T-helper 2 cell (primary cell): ENCODE measurements at places on chromosomes 13 and 19.
A peak's percentile ranks its signal among the peaks of the same experiment; 100 is the strongest.

DNA sequence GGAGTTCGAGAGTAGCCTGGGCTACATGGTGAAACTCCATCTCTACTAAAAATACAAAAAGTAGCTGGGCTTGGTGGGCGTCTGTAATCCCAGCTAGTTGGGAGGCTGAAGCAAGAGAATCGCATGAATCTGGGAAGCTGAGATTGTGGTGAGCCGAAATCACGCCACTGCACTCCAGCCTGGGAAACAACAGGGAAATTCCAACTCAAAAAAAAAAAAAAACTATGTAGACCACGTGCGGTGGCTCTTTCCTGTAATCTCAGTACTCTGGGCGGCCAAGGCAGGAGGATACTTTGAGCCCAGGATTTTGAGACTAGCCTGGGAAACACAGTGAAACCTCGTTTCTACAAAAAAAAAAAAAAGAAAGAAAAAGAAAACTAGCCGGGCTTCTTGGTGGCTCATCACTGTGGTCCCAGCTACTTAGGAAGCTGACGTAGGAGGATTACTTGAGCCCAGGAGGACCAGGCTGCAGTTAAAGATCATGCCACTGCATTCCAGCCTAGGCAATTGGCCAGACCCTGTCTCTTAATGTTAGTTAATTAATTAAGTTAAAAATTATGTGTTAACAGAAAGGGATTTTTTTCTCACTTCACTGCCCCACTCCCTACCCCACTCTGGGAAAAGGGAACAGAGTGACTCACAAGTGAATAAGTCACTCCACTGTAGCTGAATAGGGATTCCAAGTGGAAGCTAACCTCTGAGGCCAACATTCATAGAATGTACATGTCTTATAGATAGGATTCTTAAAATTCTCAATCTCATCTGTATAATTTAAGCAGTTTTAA is 2.2 kb downstream of the ZNF83 start:
- DNase-seq, result no peak

- DNase-seq, result no peak
Measured at GRCh38 chr13:109454167-109454917, 332.0 kb downstream of the IRS2 start.

- DNase-seq, result no peak
Measured at GRCh38 chr19:46710687-46711086, 6.2 kb downstream of the PRKD2 start.

DNA sequence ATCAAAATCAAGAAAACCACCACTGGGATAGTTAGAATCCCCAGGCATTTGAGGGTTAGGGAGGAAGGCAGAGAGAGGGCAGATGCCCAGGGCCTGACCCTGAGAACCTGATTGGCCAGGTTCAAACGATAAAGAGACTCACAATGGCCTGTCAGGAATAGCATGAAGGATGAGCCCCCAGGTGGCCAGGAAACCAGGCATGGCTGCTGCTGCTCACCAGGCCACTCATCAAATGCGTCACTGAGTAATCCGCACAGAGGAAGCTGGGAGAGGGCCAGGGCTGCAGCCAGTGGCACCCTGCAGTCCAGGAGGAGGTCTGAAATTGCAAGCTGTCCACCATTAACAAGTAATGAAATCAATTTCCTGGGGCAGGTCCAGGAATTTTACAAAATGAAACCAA is 111.3 kb downstream of the KATNAL1 start:
- DNase-seq, result no peak

- DNase-seq, result no peak
Measured at GRCh38 chr13:100530671-100531213, 57.8 kb downstream of the GGACT start.

GRCh38 chr13:84745051-84745551 is 862.8 kb upstream of the SLITRK1 start:
- DNase-seq, result no peak

DNA sequence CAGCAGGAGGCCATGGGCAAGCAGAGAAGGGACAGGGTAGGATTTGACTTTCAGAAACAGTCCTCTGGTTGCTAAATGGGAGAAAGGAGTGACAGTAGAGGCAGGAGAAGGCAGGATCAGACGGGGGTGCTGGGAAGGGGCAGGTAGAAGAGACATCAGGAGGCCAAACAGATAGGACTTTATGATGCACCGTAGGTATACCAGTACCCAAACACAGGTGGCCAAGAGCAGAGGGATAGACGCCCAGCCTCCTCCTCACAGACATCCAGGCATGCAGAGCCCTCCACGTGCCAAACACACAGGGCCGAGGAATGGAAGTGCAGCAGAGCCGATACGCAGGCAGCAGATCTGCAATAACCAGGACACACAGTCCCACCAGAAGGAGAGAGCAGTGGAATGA is 1.3 kb upstream of the AXL start:
- DNase-seq, result no peak

- no peak for DNase-seq
Measured at GRCh38 chr19:6744381-6745301, 5.2 kb downstream of the TRIP10 start.

DNA sequence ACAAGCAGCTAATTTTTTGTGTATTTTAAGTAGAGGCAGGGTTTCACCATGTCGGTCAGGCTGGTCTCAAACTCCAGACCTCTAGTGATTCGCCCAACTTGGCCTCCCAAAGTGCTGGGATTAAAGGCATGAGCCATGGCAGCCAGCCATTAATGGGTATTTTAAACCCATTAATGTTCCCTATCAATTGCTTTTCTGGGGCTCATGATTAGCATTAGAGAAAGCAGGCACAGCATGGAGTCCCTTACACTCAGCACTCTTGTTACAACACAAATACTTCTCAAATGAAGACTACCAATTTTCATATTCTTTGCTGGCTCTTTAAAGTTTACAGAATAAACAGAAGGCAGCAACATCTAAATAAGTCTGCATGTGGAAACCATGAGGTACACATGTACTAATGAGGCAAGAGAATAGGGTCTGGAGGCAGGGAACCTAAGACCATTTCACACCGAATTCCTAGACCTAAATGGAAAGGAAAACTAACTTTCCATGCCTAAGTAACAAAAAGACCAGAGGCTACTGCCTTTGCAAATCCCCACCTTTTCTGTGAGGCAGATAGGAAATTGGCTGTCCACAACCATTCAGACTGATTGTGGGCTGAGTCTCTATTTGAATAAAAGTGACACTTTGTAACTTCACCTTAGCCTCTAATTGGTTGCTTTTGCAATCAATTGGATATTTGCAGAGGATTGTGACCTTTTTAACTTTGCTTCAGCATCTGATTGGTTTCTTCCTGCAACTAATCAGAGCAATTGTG is 21.2 kb downstream of the ZNF675 start:
- no peak for DNase-seq

DNA sequence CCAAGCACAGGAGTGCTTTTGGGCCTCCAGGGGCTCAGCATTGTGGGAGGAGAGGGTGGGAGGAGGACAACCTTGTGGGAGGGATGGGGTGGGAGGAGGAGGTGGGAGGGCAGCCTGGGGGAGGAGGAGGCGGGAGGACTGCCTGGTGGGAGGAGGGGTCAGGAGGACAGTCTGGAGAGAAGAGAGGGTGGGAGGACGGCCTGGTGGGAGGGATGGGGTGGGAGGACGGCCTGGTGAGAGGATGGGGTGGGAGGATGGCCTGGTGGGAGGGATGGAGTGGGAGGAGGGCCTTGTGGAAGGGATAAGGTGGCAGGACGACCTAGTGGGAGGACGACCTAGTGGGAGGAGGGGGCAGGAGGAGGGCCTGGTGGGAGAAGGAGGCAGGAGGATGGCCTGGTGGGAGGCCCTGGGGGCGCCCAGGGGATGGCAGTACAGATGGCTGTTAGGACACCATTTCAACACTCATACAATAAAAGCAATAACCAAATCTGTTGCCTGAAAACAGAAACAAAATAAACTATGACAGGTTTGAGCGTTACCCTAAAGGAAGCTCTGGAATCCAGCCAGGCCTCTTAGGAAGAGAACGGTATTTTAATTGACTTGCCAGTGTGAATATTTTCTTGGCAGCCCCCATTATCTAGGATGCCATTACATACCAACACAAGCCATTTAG is 63.7 kb downstream of the CRYL1 start:
- DNase-seq, result no peak

DNA sequence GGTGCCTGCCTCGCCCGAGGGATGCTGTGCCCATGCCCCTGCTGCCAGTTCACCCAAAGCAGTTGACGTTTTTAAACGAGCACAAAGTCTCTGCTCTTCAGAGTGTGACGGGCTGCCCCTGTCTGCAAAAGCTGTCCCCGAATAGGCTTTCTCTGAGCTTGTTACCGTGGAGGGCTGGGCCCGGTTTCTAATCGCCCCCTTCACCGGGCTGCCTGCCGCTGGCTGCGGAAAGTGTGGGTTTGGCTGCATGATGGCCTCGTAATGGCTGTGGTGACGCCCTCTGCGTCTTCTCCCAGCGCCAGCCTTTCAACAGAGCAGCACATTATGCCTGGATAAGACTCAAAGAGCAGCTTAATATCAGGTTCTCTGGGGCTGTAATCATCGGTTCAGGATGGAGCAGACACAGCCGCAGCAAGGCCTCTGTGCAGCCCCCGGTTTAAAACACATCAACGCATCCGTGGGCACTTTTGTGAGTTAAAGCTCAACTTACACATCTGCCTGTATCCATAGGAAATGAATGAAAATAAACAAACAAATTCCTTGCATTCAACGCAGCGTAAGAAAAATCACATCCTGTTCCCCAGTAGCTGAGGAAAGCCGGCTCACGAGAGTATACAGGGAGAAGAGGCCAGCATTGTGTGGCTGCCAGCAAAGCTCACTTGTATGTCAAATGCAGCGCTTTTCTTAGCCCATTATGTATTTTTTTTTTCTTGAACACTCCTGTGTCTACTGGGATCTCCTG is 166.4 kb upstream of the SOX1 start:
- no peak for DNase-seq

DNA sequence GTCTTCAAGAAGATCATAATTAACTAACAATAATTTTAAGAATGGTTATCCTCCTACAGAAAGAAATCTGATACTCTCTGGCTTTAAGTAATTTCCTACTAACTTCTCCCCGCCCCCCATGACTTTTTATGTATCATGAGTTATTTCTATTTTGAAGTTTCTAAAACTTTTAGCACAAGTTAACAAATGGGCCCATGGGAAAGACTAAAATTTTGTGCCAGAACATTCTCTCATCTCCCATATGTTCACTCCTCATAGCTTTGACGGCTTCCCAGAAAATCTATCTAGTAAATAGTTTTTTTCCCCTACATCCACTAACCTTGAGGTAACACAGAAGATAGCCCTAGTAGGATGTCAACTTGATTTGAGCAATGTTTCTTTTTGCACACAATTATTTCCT is 148.3 kb downstream of the POSTN start:
- no peak for DNase-seq

DNA sequence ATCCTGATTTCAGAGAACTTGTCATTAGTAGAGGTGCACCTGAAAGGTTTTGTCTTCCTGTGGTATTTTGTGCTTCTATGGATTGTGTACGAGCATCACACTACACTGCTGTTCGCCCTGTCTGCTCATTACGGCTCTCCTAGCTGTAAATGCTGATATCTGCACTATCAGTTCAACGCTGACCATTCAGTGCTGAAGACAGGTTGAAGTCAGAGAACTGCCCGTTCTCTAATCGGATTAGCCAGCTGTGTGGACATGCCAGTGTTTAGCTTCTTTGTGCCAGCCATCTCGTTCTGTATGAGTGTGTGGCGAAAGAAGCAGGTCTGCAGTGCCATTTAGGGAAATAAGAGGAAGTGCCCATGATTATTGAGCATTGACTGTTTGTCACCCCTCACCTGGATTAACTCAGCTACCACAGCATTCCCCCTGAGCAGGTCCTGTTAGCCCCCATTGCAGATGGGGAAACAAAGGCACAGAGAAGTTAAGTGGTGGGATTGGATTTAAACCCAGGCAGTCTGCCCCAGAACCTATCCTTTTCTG is 21.6 kb upstream of the C1QTNF9 start:
- no peak for DNase-seq

DNA sequence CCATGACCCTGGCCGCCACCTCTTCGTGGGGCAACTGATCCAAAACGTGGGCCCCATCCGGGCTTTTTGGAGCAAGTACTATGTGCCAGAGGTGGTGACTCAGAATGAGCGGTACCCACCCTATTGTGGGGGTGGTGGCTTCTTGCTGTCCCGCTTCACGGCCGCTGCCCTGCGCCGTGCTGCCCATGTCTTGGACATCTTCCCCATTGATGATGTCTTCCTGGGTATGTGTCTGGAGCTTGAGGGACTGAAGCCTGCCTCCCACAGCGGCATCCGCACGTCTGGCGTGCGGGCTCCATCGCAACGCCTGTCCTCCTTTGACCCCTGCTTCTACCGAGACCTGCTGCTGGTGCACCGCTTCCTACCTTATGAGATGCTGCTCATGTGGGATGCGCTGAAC is 9.6 kb downstream of the INSL3 start:
- no peak for DNase-seq

- no peak for DNase-seq
Measured at GRCh38 chr13:112509190-112509589, 78.8 kb downstream of the TUBGCP3 start.

- DNase-seq, result no peak
Measured at GRCh38 chr19:46383171-46383815, 30.1 kb downstream of the CCDC8 start.

- no peak for DNase-seq
Measured at GRCh38 chr13:80873589-80873988, 532.7 kb upstream of the SPRY2 start.

- no peak for DNase-seq
Measured at GRCh38 chr19:54790711-54791110, 12.7 kb upstream of the KIR2DL4 start.

DNA sequence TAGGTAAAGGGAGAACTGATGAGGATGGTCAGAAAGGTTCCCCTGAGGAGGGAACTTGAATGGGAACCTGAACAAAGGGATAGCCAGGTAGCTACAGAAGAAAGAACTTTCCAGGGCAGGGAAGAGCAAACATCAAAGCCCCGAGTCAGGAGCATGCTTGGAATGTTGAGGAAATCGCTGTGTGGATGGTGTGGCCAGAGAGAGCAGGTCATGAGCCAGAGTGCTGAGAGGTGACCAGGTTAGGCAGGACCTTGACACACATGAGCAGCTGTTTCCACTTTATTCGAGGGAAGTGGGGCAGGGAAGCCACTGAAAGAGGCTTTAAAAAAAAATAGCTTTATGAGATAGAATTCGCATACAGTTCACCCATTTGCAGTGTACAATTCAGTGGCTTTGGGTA is 4.4 kb downstream of the RAB8A start:
- no peak for DNase-seq

- no peak for DNase-seq
Measured at GRCh38 chr13:114324334-114324733, 10.0 kb downstream of the CHAMP1 start.

DNA sequence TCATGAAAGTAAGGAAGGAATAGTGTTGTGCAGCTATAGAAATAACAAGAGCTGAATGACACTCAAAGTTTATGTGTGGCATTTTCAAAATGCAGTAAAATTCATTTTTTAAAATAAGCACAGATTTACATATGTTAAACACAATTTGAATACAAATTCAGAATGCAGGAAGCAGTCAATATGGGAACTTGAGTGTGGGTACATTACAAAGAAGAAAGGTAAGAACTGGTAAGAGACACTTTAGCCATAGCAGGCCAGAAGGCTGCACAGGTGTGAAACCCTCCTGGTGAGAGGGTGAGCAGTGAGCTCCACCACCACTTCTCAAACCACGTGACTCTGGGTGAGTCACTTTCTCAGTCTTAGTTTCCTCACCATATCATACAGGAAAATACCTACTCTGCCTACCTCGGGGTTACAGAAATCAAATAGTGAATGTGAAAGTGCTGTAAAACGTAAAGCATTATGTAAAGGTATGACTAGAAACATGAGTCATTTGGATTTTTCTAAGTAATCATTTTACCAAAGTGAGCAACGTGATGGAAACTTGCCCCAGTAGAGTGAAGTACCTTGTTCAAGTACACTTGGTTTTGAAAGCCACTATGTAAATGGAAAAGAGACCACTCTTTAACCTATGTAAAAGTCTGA is 40.5 kb downstream of the USP12 start:
- DNase-seq, result peak; percentile 36
